Uterine smooth muscle cell (primary cell): ENCODE measurements at places on chromosomes 6 and 20. TPM values are rescaled to one million over a fixed set of nuclear protein-coding genes. Genes with fewer than 3 reads are reported as not detected.

The PPP1R3G gene
- 2.8 and 2.9 TPM in 2 replicates for total RNA-seq

The HINT3 gene
- total RNA-seq: 21.4 and 41.6 TPM in 2 replicates

The POFUT1 gene
- 45.1 and 45.5 TPM in 2 replicates for total RNA-seq

The FOXC1 gene
- 1.5 and 1.6 TPM in 2 replicates for total RNA-seq

The SLC22A3 gene
- total RNA-seq: 1.8 and 2.9 TPM in 2 replicates

The MYO6 gene
- total RNA-seq: 14.6 and 17.0 TPM in 2 replicates

The EDN3 gene
- not detected in 2 replicates for total RNA-seq

The HTR1E gene
- under 0.01 and 0.12 TPM in 2 replicates for total RNA-seq

The ENPP4 gene
- total RNA-seq: 2.2 and 2.4 TPM in 2 replicates

The PTCRA gene
- total RNA-seq: not detected in 2 replicates

The TPD52L1 gene
- total RNA-seq: 8.1 and 13.7 TPM in 2 replicates

The MLIP gene
- total RNA-seq: not detected in 2 replicates

The MAK gene
- total RNA-seq: not detected in 2 replicates

The SLC17A9 gene
- 16.0 and 16.6 TPM in 2 replicates for total RNA-seq

The CPXM1 gene
- total RNA-seq: 3.5 and 4.8 TPM in 2 replicates

The APMAP gene
- total RNA-seq: 95.7 and 122 TPM in 2 replicates

The TRIM10 gene
- total RNA-seq: 0.12 TPM in 1 of 2 replicates, not detected in the other

The C20orf141 gene
- total RNA-seq: not detected in 2 replicates

The C20orf202 gene
- 0.12 TPM in 1 of 2 replicates, not detected in the other for total RNA-seq

The ZNF165 gene
- 0.25 and 0.77 TPM in 2 replicates for total RNA-seq

The EYS gene
- 0.11 TPM in 1 of 2 replicates, not detected in the other for total RNA-seq

The TP53TG5 gene
- not detected in 2 replicates for total RNA-seq

The HLA-DQB1 gene
- not detected in 2 replicates for total RNA-seq

The RNF144B gene
- total RNA-seq: 0.55 and 0.62 TPM in 2 replicates

The CYP39A1 gene
- total RNA-seq: 0.44 and 1.7 TPM in 2 replicates

The NFATC2 gene
- not detected in 2 replicates for total RNA-seq

The GSTA3 gene
- not detected in 2 replicates for total RNA-seq

The TBXT gene
- not detected in 2 replicates for total RNA-seq

The SLC17A2 gene
- total RNA-seq: not detected in 2 replicates

The PMEPA1 gene
- under 0.01 and 1.00 TPM in 2 replicates for total RNA-seq

The PGC gene
- total RNA-seq: not detected in 2 replicates

The FRK gene
- total RNA-seq: 0.33 and 0.37 TPM in 2 replicates

The MOG gene
- total RNA-seq: not detected in 2 replicates
